ENCODE measurements at places on chromosomes 16 and 17.

- DNase-seq: no peak
Observed at GRCh38 chr17:8503807-8504206, 68.1 kb downstream of the NDEL1 start.

DNA sequence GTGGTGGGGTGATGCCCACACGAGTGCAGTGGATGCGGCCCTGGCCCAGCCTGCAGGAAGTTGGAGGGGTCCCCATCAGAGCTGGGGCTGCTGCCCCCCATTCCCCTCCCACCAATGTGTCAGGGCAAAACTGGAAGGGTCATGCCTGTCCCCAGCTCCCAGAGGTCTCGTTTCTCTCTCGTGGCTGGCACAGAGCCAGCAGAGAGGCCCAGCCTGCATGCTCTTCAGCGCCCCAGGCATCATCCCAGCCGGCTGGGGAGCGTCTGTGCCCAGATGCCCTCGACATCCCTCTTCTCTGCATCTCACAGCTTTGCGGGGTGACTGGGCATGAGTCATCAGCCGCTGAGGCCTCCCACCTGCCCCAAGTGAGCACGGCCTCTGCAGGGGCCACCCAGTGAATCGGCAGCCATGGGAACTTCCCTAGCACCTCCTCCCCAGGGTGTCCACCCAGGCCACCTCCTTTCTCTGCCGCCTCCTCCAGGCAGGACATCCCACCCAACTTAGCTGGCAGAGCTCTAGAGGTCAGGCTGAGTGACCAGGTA lies 9.8 kb upstream of the CSNK1D start:
- peak; percentile 54 for DNase-seq

GRCh38 chr16:85402910-85403692 lies 210.0 kb upstream of the GSE1 start:
- DNase-seq: peak; percentile 81

DNA sequence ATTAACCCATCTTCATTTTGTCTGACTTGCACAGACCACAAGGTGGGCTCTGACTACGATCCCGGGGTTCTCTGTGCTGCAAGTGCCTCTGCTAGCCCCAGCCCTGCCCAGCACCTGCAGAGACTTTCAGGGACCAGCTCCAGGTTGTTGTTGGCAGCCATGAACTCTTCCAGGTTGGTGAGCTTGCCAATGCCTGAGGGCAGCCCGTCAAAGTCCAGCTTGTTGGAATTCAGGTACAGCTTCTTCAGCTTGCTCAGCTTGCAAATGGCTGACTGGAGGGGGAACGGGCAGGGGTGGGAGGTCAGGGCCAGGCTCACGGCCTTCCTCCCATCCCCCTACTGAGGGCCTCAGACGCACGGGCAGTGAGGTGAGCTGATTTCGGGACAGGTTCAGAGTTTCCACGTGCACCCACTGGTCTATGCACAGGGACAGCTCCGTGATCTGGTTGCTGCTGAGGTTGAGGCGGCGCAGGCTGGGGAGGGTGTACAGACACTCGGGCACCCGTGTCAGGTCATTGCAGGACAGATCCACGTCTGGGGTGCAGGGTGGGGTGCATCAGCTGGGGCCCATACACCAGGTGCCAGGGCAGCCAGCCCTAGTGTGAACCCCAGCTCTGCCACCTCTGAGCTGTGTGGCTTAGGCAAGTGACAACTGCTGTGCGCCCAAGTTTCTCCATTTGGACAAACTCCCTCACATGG lies 5.2 kb downstream of the FLII start:
- no peak for DNase-seq

GRCh38 chr17:70184770-70185169 lies 15.4 kb downstream of the KCNJ2 start:
- peak; percentile 75 for DNase-seq

GRCh38 chr17:42050393-42051012 lies at the start of gene C17orf113:
Gene C17orf113 (minus strand): TSS chr17:42050601. CDS start chr17:42043376, 7,225 bp downstream.
- DNase-seq: peak; percentile 36

GRCh38 chr16:55760310-55761001 lies 72.4 kb downstream of the CES1 start:
- no peak for DNase-seq

DNA sequence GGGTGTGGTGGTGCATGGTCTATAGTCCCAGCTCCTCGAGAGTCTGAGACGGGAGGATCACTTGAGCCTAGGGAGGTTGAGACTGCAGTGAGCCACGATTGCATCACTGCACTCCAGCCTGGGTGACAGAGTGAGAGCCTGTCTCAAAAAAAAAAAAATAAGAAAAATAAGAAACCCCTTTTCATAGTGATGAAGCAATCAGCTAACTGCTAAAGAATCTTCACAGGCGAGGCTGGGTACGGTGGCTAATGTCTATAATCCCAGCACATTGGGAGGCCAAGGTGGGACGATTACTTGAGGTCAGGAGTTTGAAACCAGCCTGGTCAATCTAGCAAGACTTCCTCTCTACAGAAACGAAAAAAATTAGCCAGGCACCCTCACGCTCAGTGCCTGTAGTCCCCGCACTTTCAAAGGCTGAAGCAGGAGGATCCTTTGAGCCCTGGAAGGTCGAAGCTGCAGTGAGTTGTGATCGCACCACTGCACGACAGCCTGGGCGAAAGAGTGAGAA lies 760 bp downstream of the SLFN12L start:
- no peak for DNase-seq

GRCh38 chr16:72811876-72812275 lies 236.1 kb downstream of the ZFHX3 start:
- no peak for DNase-seq

DNA sequence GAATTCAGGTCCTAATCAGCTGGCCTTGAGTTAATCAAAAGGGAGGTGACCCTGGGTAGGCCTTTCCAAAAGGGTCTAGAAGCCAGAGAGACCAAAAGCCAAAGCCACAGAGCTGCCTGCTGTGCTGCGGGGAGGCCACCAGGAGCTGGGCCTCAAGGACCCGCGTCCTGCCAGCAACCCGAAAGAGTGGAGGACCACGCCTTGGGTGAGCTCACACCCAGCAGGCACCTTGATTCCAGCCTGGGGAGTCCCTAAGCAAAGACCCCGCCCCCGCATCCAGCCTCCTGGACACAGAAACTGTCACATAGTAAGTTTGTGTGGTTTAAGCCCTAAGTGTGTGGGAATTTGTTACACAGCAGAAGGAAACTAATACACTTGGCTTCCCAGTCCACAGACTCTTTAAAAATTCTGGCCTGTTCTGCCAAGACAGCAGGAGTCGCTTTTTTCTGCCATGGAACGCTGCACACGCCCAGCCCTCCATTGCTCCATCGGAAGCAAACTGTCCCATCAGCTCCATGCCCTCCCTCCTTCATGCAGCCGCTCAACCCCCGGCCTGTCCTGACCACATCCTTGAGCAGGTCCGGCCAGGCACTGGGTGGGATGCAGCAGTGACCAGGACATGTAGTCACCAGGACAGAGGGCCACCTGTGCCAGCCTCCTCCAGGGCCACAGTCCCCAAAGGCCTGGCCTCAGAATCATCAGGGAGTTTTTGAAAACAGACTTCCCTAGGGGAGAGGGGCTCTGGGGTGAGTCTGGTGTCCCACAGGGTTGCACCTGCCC lies 20.9 kb upstream of the RASD1 start:
- DNase-seq: no peak

- no peak for DNase-seq
Observed at GRCh38 chr17:76394166-76394565, 9.8 kb downstream of the SPHK1 start.

DNA sequence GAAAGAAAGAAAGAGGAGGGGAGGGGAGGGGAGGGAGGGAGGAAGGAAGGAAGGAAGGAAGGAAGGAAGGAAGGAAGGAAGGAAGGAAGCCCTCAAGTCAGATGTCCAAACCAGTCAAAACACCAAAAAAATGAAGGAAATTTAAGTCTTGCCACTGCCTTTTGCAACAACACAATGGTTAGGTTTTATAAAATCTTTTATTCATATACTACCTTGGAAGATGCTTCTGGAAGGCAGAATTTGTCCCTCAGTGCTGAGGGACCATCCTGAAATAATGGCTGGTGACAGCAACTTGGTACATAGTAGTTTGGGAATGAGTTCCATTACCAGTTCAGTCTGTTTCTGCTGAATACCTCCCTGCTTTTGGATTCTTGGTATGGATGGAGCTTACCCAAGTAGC lies 7.9 kb downstream of the APOH start:
- no peak for DNase-seq

DNA sequence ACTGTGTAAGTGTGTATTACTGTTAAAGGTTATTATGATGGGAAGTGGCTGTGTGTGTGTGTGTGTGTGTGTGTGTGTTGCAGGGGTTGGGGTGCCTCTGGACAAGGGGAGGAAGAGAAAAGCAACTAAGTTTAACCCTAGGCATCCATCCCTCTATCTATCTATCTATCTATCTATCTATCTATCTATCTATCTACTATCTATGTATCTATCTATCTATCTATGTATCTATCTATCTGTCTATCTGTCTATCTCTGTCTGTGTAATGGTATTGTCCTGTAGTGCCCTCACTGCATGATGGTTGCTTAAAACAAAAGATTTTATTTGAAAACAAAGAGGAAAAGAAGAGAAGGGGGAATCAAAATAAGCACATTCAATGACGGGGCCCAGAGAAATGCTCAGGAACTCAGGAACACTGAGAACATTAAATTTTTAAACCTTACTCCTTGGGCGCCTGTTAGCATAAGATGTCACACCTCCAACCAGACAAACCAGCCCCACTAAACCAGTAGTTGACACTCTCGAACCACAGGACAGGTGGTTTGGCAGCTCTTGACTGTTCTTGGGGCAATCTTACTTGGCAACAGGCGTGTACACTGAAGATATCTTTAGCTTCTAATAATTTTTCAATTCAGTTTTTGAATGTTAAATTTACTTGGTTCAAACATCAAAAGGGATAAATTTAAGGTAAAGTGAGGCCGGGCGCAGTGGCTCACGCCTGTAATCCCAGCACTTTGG lies 5.1 kb upstream of the RPL26 start:
- DNase-seq: no peak

DNA sequence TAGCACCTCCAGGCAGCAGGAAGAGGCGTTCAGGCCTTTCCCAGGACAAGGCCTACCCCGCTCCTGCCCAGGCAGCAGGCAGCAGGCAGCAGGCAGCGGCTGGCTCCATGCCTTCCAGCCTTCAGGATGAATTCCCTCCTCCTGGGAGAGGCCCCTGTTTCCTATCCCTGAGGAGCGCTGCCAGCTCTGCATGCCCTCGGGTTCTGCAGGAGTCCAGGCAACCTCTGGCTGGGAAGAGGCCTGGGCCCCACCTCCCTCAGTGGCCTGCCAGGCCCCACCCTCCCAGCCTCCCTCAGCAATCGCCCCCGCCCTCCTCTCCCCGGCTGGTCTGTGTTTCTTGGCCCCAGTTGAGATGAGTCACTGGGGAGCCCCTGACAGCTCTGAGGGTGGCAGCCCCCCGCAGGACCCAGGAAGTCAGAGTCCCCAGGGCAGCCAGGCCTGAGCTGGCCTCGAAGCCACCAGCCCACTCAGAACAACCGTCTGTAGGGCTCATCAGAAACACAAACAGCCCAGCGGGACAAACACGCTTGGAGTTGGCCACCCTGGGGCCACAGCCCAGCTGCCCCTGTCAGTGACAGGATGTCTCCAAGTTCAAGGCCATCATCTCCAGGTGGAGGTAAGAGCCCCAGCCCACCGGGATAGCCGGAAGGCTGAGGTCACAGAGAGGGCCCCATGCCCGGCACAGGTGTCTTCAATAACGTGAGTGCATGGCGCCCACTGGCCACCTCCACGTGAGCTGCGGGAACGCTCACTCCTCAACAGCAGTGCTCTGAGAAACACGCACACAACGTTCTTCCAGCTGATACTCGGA lies 39.5 kb upstream of the CIBAR2 start:
- peak; percentile 71 for DNase-seq

DNA sequence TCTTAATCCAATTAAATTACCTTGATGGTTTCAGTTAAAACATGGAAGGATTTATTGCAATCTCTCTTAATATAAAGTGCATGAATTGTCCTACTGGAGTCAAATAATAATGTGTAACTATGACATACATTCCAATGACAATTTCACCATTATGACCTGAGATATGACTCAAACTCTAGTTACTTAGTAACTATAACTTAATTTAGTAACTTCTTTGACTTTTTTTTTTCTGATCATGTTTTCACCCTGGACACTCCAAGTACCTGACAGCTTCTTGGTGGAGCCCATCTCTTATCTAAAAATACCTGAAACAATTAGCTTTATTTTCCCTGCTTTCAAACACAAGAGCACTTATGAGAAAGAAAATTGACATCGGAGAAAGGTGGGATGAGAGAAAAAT lies 123.7 kb downstream of the STX8 start:
- no peak for DNase-seq

- DNase-seq: peak; percentile 3
Observed at GRCh38 chr17:228951-229708, 47.7 kb upstream of the DOC2B start.

- peak; percentile 37 for DNase-seq
Observed at GRCh38 chr17:48549281-48549630, 4.3 kb upstream of the HOXB2 start.

GRCh38 chr16:64872101-64872500 lies 249.8 kb downstream of the CDH11 start:
- peak; percentile 23 for DNase-seq

GRCh38 chr16:50548125-50548908 lies at the start of gene NKD1:
Gene NKD1 (plus strand): TSS chr16:50548396. CDS start chr16:50548554, 158 bp downstream.
- DNase-seq: peak; percentile 56

- DNase-seq: peak; percentile 71
Observed at GRCh38 chr16:64629622-64630021, 492.2 kb downstream of the CDH11 start.

DNA sequence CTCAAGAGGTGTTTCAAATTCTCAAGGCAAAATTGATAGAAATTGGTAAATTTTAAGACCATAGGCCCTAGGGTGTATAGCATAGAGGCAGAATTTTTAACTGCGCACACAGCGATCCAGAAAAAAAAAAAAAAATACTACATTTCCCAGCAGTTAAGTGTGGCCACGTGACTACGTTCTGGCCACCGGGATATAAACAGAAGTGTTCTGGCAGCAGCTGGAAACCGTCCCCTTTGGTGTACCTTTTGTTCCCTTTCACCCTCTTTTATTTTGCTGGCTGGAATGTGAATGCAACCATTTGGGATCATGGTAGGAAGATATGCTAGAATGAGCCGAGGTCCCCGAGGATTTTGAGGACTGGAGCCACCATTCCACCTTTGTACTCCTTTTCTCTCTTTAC lies 52.7 kb upstream of the AKAP1 start:
- DNase-seq: no peak

DNA sequence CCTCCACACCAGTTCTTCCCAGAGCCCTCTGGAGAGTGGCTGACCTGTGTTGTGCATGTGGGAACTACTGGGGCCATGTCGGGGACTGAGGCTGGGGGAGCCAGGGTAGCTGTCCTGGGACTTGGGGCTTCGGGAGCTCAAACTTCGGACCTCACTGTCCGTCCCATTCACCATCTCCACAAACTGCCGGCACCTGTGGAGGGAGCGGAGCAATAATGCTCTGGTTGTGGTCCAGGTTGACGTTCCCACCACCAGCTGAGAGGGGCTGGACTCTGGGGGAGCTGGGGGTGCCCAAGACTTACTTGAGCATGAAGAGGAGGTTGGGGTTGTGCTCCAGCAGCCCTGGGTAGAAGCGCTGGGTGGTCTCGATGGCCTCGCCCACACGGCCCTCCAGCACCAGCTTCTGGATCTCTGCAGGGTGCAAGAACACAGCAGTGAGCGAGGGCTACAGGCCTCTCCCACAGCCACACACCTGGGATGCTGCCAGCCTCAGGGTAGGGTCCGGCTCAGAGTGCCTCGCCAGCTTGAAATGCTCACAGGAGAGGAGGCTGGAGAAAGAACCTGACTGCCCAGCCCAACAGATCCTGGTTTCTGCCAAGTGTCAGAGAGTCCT lies 10.6 kb upstream of the GFOD2 start:
- DNase-seq: no peak

- no peak for DNase-seq
Observed at GRCh38 chr17:39239640-39240314, 14.0 kb upstream of the STAC2 start.

Measured in fibroblast of skin of right biceps (primary cell).